Substantia nigra (tissue), 51 donors: ENCODE measurements at places on chromosomes 6 and 20.

- DNase-seq = no peak
These were observed 28.9 kb downstream of the SRSF3 start for GRCh38 chr6:36622901-36623546.

GRCh38 chr20:57987659-57988058 is 240.8 kb downstream of the ANKRD60 start:
- no peak for DNase-seq

DNA sequence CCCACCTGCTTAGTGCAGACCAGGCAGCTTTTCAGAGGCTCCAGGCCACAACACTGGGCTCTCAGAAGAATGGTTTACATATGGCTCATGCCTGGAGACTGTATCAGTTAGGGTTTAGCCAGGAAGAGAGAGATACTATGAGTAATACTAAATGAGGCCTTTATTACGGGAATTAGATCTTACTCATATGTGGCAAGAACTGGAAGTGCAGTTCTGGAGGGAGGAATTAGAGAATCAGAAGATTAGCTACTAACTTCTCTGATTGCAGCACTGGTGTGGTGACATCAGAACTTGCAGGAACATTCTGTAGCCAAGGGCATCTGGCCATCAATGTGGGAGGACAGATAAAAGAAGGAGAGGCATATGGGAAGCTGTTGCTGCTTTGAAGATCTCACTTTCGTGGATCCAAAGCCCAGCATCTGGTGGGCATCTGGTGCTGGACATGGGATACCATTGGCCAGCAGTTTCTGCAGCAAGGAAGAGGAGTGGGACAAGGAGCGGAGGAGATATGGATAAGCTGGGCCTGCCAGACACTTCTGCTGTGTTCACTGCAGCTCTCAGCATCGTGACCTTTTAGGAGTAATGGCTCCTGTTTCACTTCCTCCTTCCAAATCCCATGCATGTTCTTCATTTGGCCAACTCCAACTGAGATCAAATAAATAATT is 248.5 kb downstream of the BTBD3 start:
- no peak for DNase-seq

- no peak for DNase-seq
These were observed 9.0 kb upstream of the HDAC2 start for GRCh38 chr6:113979937-113980336.

DNA sequence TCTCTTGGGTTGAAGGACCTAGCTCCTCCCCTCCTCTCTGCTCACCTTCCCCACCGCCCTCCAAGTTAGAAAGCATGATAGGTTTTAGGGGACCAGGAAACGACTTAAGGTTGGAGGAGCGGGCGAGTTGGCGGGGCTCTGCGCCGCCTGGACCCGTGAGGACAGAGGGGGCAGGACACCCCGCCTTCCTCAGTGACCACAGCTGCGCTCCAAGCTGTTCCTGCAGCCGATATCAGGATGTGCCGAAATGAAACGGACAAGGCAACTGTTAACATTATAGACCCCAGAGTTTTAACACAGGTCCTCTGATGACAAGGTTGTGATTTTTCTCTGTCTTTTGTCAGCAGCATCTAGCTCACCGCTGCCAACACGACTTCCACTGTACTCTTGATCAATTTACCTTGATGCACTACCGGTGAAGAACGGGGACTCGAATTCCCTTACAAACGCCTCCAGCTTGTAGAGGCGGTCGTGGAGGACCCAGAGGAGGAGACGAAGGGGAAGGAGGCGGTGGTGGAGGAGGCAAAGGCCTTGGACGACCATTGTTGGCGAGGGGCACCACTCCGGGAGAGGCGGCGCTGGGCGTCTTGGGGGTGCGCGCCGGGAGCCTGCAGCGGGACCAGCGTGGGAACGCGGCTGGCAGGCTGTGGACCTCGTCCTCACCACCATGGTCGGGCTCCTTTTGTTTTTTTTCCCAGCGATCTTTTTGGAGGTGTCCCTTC is at the start of gene GRM1:
TSS of gene GRM1 (plus strand) at position 212 of the 722 bp plus-strand sequence. CDS start at position 668, 456 bp downstream.
- no peak for DNase-seq

GRCh38 chr6:137731960-137732616 is 135.0 kb upstream of the TNFAIP3 start:
- no peak for DNase-seq

GRCh38 chr20:1273366-1273765 is 7.3 kb downstream of the SNPH start:
- no peak for DNase-seq

DNA sequence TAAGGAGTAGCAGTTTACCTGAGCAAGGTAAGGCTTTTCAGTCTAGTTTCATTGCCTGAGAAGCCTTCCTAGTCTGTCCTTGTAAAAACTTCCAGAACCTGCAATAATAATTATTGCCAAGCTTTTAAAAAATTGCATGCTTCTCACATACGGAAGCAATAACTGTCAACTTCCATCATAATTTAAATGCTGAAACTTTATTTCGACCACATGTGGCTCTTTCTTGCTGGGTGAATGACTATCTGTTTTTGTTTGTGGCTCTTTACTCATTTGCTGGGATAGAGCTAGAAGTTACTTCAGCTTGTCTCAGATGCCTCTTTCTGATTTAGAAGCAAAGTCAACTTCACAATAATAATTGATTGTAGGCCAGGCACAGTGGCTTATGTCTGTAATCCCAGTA is 95.9 kb upstream of the COL21A1 start:
- DNase-seq = no peak

GRCh38 chr6:100892116-100892515 is 11.0 kb upstream of the ASCC3 start:
- no peak for DNase-seq

- no peak for DNase-seq
These were observed 87.4 kb downstream of the GPR63 start for GRCh38 chr6:96749891-96750290.

GRCh38 chr6:97195117-97195516 is 87.9 kb downstream of the MMS22L start:
- no peak for DNase-seq

DNA sequence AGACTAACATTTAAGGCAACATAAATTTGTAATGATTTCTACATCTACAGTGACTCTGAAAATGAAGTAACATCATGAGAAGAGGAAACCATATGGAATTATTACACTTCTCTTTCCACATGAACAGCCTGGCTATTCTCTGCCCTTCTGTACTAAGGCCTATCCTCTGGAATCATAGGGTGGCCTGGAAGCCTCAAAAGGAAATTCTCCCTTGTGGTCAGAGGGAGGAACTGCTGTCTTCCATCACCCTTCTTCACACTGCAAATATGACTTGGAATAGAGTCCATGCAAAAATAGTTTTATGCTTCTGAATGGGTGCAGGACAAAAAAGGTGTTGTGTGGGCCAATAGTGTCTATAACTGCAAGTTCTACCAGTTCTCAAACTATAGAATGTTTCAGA is 44.6 kb upstream of the SH3BGRL2 start:
- no peak for DNase-seq

DNA sequence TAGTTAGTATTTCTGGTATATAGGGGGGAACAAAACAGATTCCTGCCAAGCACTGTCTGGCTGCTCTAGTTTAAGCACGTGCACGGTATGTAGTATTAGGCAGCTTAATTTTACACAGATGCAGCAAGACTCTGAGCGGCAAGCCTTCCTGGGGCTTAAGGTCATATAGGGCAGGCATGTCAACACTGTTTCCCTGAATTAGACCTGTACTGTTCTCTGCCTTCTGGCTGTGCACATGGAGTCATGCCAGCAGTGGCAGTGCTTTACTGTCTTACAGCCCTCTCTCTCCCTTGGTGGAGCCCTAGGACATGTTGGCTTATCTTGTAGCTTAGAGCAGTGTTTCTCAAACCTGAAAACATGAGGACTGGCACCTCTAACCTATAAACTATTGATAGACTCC is 56.6 kb downstream of the PHF20 start:
- peak; percentile 7 for DNase-seq

- DNase-seq = peak; percentile 29
These were observed 532.8 kb downstream of the RFPL4B start for GRCh38 chr6:112879920-112880413.

DNA sequence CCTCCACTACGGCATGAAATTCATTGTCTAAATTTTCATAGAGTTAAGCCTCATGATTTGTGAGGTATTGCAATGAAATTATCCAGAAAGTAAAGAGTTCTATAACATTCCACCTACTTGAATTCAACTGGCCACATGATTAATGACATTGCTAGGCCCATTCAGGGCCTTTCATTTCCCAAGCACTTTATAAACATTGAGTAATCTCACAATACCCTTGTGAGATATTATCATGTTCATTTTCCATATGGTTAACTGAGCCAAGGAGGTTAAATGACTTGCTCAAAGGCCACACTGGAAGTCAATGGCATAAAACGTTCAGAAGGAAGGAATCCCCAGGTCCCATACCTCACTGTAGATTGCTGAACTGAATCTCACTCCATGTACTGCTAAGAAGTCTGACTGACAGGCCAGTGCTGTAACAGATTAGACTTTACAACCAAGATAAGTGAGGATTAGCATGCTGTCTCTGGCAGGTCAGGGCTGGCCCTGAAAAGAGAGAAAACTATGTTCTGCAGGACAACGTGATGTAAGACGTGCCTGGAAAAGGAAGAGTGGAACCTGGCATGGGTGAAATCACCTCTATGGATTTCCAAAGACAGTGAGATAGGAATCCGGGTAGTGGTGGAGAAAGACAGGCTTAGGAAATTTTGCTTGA is 75.9 kb upstream of the SPACA1 start:
- no peak for DNase-seq

DNA sequence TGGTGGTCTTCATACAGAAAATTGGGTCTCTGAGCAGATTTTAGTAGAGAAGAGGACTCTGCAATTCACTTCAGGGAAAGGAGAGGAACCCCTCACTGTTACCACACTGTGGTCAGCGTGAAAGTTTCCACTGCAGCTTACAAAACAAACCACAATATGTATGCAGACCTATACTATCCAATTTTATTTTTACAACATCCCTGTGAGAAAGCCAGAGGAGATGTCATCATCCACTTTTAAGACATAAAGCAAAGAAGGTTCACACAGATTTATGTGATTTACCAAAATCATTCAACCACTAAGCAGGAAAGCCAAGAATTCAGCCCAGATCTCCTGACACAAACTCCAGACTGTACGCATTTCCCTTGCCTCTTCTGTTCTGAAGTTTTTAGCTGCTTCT is 442.4 kb downstream of the FRK start:
- no peak for DNase-seq

GRCh38 chr6:107877968-107878367 is 53.9 kb upstream of the SCML4 start:
- DNase-seq = no peak

GRCh38 chr6:1739220-1739619 is 129.5 kb downstream of the FOXC1 start:
- no peak for DNase-seq

GRCh38 chr20:22918286-22918983 is 116.7 kb upstream of the SSTR4 start:
- no peak for DNase-seq

GRCh38 chr20:4926531-4927156 is 74.7 kb downstream of the SLC23A2 start:
- DNase-seq = no peak

GRCh38 chr20:57282670-57283361 is 16.4 kb upstream of the BMP7 start:
- no peak for DNase-seq

DNA sequence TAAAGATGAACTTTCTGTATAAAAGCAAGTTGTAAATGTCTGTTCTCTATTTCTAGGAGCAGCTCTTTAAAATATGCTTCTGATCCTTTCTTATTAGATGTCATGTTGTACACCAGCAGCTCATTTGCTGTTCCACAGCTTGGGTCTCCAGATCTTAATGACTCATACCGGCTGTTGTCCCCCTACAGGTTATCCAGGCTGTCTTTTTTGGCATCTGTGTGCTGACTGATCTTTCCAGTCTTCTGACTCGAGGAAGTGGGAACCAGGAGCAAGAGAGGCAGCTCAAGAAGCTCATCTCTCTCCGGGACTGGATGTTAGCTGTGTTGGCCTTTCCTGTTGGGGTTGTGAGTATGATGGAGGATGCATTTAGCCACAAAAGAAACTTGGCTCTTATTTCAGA is 76.0 kb downstream of the AIG1 start:
- DNase-seq = no peak

GRCh38 chr6:93858213-93858612 is 438.9 kb upstream of the EPHA7 start:
- no peak for DNase-seq

DNA sequence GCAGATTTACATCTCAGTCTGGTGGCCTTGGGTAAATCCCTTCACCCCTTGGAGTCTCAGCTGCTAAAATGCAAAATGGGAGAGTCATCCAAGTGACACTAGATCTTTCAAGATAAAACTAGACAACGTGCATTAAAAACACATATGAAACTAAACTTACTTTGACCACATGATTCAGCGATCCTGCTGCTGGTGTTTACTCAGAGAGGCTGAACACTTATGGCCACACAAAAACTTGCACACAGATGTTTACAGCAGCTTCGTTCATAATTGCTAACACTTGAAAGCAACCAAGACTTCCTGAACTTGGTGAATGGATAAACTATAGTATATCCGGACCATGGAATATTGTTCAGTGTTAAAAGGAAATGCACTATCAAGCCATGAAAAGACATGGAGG is 55.3 kb upstream of the GPR6 start:
- DNase-seq = no peak

GRCh38 chr6:11263291-11263775 is 30.9 kb upstream of the NEDD9 start:
- DNase-seq = no peak

GRCh38 chr6:45791211-45792168 is 224.2 kb downstream of the CLIC5 start:
- DNase-seq = no peak

DNA sequence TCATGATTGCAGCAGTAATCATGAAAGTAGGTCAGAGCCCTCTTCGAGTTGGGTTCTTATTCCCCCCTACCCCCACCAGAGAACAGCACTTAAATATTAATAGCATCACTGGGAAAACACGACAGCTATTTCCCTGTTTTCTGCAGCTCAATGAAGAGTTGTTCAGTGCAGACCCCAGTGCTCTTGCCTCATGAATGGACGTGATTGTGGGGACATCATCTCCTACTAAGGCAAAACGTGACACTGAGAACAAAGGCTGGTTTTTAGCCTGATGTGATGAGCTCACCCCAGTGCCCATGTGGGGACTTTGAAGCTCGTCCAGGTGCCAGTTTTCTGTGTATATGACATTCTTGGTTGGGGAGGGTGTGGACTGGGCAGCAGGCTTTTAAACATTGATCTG is 105.9 kb downstream of the SLC35F1 start:
- peak; percentile 20 for DNase-seq

DNA sequence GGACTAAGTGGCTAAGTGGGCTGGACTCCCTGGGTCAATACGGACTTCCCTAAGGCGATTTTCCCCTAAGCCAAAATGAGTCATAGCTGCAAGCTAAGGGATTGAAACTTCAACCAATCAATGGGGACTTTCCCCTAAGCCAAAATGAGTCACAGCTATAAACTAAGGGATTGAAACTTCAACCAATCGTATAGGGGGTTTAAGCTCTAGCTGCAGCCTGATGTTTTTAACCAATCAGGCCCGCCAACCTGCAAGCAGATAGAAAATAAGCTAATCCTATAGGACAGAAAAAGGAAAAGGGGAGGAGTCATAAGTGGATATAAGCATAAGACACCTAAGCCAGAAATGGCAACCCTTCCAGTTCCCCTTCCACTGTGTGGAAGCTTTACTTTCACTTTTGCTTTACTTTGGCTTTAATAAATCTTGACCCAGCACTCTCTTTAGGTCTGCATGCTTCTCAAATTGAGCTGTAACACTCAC is 655.0 kb upstream of the HS3ST5 start:
- DNase-seq = no peak
